ENCODE measurements at places on chromosomes 1 and 21. TPM values are rescaled to one million over a fixed set of nuclear protein-coding genes. Genes with fewer than 3 reads are reported as not detected.

GRCh38 chr1:13900583-13900982 lies 200.6 kb downstream of the PRDM2 start:
- DNase-seq = no peak

DNA sequence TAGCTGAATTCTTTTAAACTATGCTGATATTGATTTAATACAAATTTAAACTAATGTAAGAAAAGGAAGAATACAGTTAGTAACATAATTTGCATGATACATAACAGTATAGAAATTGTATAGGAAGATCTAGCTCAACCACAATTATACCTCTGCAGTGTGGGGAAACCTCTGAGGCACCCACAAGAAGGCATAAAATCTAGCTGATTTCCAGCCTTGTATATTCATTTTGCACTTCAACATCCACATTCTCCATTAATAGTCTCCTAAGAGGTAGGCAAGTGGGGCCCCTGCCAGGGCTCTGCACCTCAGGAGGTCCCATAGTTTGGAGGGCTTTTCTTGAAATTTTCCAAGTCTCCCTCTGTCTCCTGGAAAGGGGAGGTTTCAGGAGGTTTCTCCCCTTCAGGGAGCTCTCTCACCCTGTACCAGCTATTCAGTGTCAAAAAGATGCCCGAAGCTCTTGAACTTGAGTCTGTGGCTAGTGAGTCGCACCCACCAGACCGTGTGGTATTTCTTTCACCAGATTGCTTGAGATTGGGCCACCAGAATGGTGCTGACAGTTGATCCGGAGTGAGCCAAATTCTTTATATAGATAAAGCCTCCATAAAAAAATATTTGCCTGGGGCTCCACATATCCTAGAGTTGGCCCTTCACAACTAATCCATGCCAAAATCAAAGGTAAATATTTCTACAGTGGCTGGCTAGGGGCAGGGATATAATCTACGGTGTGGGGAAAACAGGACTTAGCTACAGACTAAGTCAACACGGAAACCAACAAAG lies 108.2 kb downstream of the TIAM1 start:
- no peak for DNase-seq

- DNase-seq = no peak
Observed at GRCh38 chr1:100516857-100517256, 21.1 kb upstream of the GPR88 start.

DNA sequence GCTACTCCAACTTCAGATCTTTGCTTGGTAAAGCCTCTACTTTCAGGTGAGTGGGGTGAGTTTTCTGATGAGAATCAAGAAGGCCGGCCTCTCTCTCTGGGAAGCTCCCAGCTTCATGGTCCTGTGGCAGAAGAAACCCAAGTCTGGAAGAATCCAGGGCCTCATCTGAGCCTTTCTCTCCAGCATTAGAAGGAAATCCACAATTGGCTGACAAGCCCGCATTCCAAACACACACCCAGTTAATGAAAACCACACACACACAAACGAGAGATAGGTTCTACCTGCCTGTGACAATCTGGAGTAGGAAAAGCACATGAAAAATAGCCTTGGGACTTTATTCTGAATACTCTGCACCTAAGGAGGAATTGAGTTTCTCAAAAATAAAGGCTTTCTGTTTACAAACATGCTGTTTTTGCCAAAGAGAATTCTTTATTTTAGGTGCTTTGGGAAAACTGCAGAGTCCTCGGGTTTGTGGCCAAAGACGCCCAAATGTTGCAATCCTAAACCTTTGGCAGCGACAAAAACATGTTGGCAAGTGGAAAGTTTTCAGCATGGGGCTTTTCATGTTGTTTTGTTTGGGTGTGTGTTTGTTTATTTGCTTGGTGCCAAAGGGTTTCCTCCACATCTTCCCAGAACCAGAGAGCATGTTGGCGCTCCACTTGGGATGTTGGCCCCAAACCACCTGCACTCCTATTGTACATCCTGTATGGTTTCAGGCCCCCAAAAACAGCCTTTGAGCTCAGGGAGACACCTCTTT lies 216.2 kb downstream of the SETD4 start:
- DNase-seq = no peak

DNA sequence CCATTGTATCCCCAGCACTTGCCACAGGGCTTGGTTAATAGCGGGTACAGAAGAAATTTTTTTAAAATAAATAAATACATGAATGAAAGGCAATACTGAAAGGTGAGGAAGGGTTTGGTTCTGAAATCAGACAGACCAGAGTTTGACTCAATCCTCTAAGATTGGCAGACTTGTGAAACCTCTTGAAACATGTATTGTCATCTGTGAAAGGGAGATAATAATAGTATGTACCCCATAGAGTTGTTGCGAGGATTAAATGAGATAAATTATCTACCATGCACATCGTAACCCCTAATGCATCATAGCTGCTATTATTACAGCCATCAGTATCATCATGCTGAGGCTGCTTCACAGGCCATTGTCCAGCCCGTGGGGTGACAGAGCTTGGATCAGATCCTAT lies 41.4 kb downstream of the S1PR1 start:
- no peak for DNase-seq

GRCh38 chr1:245604979-245605378 lies 450.2 kb downstream of the KIF26B start:
- no peak for DNase-seq

DNA sequence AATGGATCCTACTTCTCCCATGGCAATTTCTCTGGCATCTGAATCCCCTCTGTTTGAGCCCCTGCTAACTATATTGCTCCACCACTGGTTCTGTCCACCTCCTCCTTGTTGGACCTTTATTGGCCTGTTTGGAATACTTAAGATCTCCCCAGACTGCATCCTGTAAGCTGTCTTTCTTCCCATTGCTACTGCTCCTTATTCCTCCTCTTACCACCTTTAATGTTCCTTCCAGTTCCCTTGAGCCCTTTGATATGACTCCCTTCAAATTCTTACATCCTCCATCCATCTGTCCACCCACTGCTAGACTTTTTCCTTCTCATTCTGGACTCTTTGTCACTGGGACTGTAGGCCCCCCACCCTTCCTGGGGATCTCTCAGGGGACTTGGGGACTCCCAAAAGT lies 31.0 kb downstream of the LRIG2 start:
- no peak for DNase-seq

- no peak for DNase-seq
Observed at GRCh38 chr21:25062061-25062460, 545.2 kb downstream of the MRPL39 start.

- DNase-seq = no peak
Observed at GRCh38 chr1:160307118-160307791, 22.3 kb upstream of the PEX19 start.

DNA sequence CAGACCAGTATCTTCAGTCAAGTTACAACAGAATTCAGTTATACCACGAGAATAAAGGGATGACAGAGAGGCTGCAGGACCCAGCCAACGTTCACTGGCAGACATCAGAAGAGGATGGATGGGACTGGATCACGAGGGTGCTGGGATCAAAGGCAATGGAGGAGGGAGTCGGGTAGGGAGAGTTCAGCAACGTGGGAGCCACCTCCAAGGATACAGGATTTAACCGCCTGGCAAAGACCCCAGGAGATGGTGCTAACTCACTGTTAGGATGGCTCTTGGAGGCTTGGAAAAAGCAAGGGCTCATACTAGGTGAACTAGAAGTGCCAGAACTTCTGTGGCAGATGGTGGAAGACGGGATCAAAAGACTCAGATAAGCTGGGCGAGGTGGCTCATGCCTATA lies 99.1 kb upstream of the DISP3 start:
- no peak for DNase-seq

DNA sequence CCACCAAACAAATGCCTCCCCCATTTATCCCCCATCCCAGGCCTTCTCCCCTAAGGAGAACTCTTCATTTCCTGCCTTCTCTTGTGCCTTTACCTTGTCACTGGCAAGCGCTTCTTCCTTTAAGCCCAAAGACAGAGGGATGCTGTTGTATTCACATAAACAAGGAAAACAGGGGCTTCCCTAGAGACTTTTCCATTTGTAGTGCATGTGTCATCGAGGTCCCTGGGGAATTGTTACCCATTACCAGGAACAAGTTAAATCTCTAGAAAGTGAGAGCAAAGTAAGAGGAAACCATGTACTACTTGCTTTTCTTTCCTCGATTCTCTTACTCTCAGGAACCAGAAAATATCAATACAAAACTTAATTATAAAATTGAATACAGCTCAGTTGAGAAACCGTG lies 114.4 kb upstream of the DPT start:
- no peak for DNase-seq

GRCh38 chr1:165117482-165117881 lies 239.0 kb downstream of the LMX1A start:
- DNase-seq = no peak

- DNase-seq = no peak
Observed at GRCh38 chr1:90262286-90262685, 267.4 kb downstream of the ZNF326 start.

DNA sequence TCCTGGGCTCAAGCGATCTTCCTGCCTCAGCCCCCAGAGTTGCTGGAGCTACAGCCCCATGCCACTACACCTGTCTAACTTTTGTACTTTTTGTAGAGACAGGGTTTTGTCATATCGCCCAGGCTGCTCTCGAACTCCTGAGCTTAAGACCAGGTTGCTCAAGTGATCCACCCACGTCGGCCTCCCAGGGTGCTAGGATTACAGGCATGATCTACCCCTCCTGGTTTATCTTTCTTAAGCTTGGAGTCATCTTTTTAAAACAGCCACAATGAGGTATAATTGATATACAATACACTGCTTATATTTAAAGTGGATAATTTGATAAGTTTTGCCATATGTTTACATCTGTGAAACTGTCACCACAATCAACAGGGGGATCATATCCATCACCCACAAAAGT lies 25.4 kb upstream of the WDR26 start:
- no peak for DNase-seq

GRCh38 chr1:98055457-98055856 lies 134.6 kb upstream of the DPYD start:
- no peak for DNase-seq

- no peak for DNase-seq
Observed at GRCh38 chr1:90313778-90314177, 318.9 kb downstream of the ZNF326 start.

GRCh38 chr1:41353744-41354143 lies 7.5 kb upstream of the FOXO6 start:
- no peak for DNase-seq

TEDDM1 gene
- not detected for total RNA-seq

C1QB gene
- total RNA-seq = not detected

TARBP1 gene
- 78.9 TPM for total RNA-seq

LRIG2 gene
- total RNA-seq = 11.2 TPM

ACTN2 gene
- not detected for total RNA-seq

SPRR4 gene
- not detected for total RNA-seq

CCDC190 gene
- not detected for total RNA-seq

AHDC1 gene
- total RNA-seq = 33.9 TPM

Data from activated T-helper 1 cell treated with anti-CD3 and anti-CD28 coated beads, Interleukin-12 subunit alpha, Interleukin-12 subunit beta, Interleukin-2, Interleukin-4 antibody, amounts not matched to agents 30 ng/mL and 10 ng/mL and 1 ng/mL, durations not matched to agents 14 hours and 24 hours and 36 hours (primary cell).